ENCODE measurements at places on chromosomes 5 and 9. TPM values are rescaled to one million over a fixed set of nuclear protein-coding genes. Genes with fewer than 3 reads are reported as not detected.

The TEX48 gene
- total RNA-seq = not detected

The CSF1R gene
- total RNA-seq = 46.7 TPM

The DDX41 gene
- 88.9 TPM for total RNA-seq

The CKS2 gene
- total RNA-seq = 64.0 TPM

The NINJ1 gene
- total RNA-seq = 2.7 TPM

The FCN2 gene
- not detected for total RNA-seq

The FAM153A gene
- not detected for total RNA-seq

The ZNF483 gene
- total RNA-seq = 0.79 TPM

The FRMPD1 gene
- total RNA-seq = not detected

The OMD gene
- not detected for total RNA-seq

The APBA1 gene
- 15.3 TPM for total RNA-seq

The CAMLG gene
- total RNA-seq = 43.2 TPM

The MATR3 gene
- 183 TPM for total RNA-seq

The CCDC171 gene
- total RNA-seq = 1.7 TPM

The CARTPT gene
- not detected for total RNA-seq

The GLRA1 gene
- total RNA-seq = not detected

The GABRP gene
- total RNA-seq = 1,966 TPM

The INSL4 gene
- not detected for total RNA-seq

The NR6A1 gene
- 1.6 TPM for total RNA-seq

The C5orf46 gene
- total RNA-seq = 9.9 TPM

The MYORG gene
- total RNA-seq = 13.1 TPM

The CD14 gene
- 0.33 TPM for total RNA-seq

The DNAH5 gene
- 0.39 TPM for total RNA-seq

The CKMT2 gene
- not detected for total RNA-seq

The LECT2 gene
- not detected for total RNA-seq

The TERT gene
- not detected for total RNA-seq

The ACTBL2 gene
- 2.7 TPM for total RNA-seq

The LSM11 gene
- 5.0 TPM for total RNA-seq

The SLC25A2 gene
- 0.39 TPM for total RNA-seq

The PCDHGA12 gene
- 6.7 TPM for total RNA-seq

The ZNF366 gene
- total RNA-seq = 0.39 TPM

The SPINK6 gene
- not detected for total RNA-seq

The TMEM232 gene
- 4.3 TPM for total RNA-seq

The ETF1 gene
- total RNA-seq = 94.9 TPM

Data from placental epithelial cell (primary cell).